NT2/D1 (cell line): ENCODE measurements at places on chromosomes 13 and 19.
A peak's percentile ranks its signal among the peaks of the same experiment; 100 is the strongest.

GRCh38 chr19:4035582-4035981 lies 28.0 kb downstream of the PIAS4 start:
- no peak for DNase-seq

DNA sequence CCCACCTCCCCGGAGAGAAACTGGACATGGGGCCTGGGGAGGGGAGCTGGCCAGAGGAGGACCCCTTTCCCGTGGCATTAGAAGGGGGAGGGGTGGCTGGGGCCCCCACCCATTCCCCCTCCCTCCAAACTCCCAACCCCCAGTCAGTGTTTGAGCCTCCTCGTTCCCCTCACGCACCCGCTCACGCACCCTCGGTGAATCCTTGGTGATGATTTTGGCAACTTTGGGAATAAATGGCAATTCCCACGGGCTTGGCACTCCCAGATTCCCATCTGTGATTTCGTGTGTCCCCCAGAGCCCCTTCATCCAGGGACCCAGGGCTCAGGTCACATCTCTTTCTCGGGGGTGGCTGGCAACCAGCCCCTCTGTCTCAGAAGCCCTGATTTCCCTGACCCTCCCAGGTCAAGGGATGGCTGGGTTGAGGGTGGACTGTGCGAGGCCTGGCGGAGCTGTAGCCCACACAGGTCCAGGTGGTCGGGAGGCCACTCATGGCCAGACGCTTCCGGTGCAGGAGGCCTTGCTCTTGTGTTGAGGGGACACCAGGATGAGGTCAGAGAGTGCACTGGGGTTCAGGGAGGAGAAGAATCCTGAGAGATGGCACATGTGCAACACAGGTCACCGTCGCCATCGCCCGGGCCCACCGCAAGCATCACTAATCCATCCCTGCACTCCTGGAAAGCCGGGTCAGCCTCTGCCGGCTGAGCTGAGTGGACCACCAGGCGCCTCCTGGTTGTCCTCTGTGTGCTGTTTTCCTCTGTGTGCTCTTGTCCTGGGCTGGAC lies 20.7 kb downstream of the EPN1 start:
- no peak for DNase-seq

- no peak for DNase-seq
Measured at GRCh38 chr13:31495336-31495735, 244.0 kb upstream of the RXFP2 start.

DNA sequence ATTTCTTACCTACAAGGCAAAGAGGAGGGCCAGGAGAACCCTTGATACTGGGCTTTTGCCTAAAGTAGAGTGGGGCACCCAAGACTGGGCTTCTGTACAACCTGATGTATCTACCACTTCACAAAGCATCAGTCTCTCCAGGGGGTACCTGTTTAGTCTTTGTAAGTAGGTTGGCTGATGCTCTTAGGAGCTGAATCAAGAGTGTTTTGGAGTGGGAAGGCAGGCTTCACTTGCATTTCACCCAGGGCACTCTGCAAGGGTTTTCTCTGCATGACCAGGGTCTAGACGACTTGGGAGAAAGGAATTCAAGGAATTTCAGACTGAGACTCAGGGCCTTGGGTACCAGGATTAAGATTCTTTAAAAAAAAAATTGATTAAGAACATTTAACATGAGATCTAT lies 361.5 kb downstream of the RFC3 start:
- DNase-seq, result no peak

GRCh38 chr13:33341861-33342452 lies 56.4 kb upstream of the STARD13 start:
- DNase-seq, result no peak

DNA sequence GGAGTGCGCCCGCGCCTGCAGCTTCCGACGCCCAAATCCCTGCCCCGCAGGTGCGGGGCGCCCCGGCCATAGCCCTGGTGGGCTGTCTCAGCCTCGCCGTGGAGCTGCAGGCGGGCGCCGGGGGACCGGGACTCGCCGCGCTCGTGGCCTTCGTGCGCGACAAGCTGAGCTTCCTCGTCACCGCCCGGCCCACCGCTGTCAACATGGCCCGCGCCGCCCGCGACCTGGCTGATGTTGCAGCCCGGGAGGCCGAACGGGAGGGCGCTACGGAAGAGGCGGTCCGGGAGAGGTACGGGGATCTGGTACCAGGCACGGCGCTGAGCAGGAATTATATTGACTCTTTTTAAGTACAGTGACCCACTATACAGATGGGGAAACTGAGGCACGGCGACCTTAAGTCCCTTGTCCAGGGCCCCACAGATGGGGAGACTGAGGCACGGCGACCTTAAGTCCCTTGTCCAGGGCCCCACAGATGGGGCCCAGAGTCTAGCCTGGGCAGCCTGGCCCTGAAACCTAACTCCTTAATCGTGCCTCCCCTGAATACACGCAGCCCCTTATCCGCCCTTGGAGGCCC lies 586 bp downstream of the MRI1 start:
- no peak for DNase-seq

DNA sequence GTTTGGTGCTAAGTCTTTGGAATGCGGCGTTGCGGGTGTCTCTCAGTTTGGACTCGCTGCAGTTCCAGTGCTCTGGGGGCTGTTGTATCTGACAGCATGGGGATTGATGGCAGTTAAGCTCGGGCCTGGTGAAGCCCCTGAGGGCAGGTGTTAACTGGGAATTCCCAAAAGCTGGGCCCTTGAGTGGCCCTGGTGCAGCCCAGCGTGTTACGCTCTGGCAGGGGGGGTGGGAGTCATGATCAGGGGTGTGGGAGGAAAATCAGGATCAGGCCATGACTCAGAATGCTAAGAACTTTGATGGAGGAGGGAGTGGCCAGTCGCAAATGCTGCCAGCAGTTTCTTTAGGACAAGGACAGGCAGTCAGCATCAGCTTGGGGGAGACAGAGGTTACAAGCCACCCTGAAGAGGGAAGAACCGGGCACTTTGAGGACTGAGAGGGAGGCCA lies 19.6 kb downstream of the AP2A1 start:
- DNase-seq, result no peak

DNA sequence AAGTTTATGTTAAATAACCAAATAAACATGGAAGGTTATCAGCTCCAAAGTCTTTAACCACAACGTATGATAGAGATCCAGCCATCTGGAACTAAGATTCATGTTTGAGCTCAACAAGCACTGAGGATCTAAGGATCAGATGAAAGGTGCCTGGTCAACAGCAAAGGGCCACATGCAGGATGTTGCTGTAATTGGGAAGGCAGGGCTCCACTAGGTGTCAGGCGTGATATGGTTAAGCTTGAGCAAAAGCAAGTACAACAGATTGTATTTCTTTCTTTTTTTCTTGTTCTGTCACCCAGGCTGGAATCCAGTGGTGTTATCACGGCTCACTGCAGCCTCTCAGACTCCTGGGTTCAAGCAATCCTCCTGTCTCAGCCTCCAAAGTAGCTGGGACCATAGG lies 12.0 kb downstream of the EBPL start:
- no peak for DNase-seq

DNA sequence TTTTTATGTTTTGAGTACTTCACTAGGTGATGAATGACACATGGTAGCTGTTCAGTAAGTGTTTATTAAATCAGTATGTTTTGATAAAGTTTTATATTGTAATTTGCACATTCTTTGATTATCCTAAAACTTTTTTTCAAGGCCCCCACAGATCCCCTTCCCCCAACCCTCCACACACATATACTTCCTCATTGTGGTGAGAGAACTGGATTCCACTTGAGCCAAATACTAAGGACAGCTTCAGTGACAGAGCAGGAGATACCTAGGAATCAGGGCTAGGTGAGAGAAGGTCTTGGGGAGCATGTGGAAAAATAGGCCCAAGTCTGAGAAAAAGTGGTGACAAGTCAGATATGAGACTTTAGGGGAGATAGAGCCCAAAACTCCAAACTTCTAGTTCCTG lies 174.6 kb downstream of the TDRD3 start:
- DNase-seq, result no peak

DNA sequence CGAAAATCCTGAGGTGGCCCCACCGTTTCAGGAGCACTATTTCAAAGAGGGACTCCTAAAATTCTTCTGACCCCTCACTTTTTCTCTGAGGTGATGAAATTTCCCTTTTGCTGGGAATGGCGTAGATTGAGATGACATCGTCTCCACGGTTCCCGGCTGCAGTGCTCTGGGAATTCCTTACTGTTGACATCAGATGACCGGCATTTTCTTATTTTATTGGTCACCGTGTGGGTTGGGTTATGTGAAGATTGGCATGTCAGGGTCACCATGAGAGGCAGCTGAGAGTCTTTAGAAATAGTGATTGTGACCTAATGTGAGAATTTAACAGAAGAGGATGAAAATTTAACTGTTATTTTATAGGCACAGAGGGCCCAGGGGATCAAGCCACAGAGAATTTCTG lies 356.7 kb downstream of the FGF9 start:
- DNase-seq, result no peak

GRCh38 chr13:60379837-60380565 lies 17.0 kb upstream of the TDRD3 start:
- no peak for DNase-seq

DNA sequence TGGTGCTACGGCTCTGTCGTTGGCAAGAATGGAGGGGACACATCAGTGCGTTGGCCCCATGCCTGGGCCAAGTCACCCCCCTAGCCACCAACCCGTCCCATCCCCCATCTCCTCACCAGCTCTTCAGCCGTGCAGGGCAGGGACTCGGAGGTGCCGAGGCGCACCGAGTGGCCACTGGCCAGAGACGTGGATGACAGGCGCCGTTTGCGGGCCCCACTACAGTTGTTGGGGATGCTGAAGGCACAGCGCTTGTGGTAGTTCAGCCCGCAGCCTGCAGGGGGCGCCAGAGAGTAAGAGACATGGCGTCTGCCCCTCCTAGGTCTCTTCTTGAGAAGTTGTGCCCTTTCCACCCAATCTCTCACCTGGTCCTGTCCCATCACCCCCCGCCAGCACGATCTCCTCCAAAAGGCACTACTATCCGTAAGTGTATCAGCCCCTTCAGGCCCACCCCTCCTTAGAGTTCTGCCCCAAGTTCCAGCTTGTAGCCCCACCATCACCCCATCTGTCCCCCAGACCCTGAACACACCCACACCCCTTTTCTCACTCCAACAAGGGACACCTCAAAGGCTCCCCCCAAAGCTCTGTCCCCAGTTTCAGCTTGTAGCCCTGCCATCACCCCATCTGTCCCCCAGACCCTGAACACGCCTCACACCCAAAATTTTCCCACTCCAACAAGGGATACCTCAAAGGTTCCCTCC lies 12.4 kb downstream of the PRKD2 start:
- DNase-seq, result no peak

GRCh38 chr19:44657211-44657921 lies 13.7 kb downstream of the PVR start:
- DNase-seq, result peak; percentile 63

- DNase-seq, result no peak
Measured at GRCh38 chr13:60369242-60369641, 27.8 kb upstream of the TDRD3 start.

- no peak for DNase-seq
Measured at GRCh38 chr19:4181053-4181508, 1.3 kb downstream of the SIRT6 start.

DNA sequence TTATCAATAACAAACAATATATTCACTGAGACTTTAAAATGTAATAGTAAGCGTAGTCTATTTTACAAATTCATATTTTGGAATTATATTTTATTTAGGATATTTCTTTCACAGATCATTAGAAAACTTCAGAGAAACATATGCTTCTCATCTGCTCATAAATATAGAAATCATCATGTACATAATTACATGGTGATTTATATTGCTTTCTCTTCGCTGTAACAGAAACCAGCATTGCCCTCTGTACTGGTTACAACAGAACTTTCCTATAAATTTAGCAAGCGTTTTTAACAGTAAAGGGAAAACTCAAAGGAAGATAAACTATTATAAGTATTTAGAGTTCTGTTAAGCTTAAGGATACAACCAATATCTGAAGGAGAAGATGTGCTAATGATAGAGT lies 672.8 kb downstream of the PCDH9 start:
- DNase-seq, result no peak

GRCh38 chr13:51564252-51564651 lies 20.0 kb upstream of the WDFY2 start:
- no peak for DNase-seq

DNA sequence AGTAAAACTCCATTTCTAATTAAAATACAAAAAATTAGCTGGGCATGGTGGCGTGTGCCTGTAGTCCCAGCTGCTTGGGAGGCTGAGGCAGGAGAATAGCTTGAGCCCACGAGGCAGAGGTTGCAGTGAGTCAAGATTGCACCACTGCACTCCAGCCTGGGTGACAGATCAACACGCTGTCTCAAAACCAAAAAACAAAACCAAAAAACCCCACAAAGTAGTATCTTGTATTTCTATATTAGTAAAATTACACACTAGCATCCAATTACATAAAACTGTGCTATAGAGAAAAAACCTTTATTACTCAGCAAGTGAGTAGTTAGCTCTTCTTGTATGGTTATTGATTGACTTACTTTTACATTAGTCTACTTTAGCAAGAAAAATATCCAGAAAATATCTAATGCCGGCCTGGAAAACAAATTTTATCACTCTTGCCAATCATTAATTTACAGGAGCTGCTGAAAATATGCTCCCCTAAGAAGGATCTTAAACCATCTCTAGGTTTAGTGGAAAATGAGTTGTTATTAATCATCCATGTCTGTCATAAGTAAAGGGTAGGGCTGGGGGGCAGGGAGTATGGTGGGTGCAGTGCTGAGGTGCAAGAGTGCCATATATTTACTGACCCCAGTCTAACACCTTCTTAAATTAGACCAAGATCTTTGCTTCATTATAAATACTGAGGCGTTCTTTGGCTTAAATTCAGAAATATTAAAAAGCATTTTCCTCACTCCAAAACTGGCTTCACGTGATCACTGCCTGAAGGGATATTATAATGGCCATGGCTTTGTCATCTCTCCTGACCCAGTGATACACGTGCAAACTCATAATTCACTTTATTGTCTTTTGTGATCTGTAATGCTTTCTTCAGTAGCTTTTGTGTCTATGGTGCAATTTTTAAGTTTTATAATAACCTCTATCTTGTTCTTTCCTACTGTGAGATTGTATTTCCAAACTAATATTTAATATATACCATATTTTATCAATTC lies 44.1 kb downstream of the UBL3 start:
- DNase-seq, result no peak

- no peak for DNase-seq
Measured at GRCh38 chr13:99959540-99960230, 11.9 kb downstream of the ZIC5 start.

- no peak for DNase-seq
Measured at GRCh38 chr19:29845574-29846176, 33.9 kb downstream of the CCNE1 start.

DNA sequence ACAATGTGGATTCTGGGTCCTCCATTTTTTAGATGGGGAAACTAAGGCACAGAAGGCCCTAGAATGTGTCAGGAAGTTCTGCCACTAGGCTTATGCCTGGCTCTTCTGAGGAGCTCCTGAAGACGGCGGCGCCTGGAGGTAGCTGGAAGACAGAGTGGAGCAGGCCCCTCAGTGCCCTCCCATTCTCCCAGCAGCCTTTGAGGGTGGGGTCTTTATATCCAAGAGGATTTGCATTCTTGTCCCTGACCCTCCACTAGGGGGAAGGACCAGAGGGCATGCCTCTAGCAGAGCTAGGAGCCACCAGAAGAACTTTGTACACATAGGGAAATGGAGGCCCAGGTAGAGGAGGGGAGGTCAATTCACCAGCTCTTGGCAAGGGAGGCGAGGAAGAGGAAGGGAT lies 9.4 kb downstream of the CELF5 start:
- no peak for DNase-seq
